Activated T-helper 1 cell treated with anti-CD3 and anti-CD28 coated beads, Interleukin-12 subunit alpha, Interleukin-12 subunit beta, Interleukin-2, Interleukin-4 antibody, amounts not matched to agents 30 ng/mL and 10 ng/mL and 1 ng/mL, durations not matched to agents 14 hours and 24 hours and 36 hours (primary cell): ENCODE measurements at places on chromosomes 16 and 17. TPM values are rescaled to one million over a fixed set of nuclear protein-coding genes. Genes with fewer than 3 reads are reported as not detected.

The VASN gene
- total RNA-seq: 0.18 TPM in 1 of 2 replicates, not detected in the other

The UTS2R gene
- 0.20 TPM in 1 of 2 replicates, not detected in the other for total RNA-seq

The HASPIN gene
- 25.7 and 26.1 TPM in 2 replicates for total RNA-seq

The MYH4 gene
- total RNA-seq: not detected in 2 replicates

The AXIN1 gene
- 28.1 and 30.3 TPM in 2 replicates for total RNA-seq

The TERB1 gene
- 0.29 TPM in 1 of 2 replicates, not detected in the other for total RNA-seq

The CDR2L gene
- total RNA-seq: 1.1 and 1.3 TPM in 2 replicates

The ZG16 gene
- not detected in 2 replicates for total RNA-seq

- H3K27me3 ChIP-seq: no peaks in the 10 kb centered on the region
- no peak for DNase-seq
- peaks cover 14% of the 10 kb centered on the region for H3K36me3 ChIP-seq
- H3K4me1 ChIP-seq: peaks cover 70% of the 10 kb centered on the region
Observed at GRCh38 chr17:77449908-77450741, 309.4 kb downstream of the SEC14L1 start.

DNA sequence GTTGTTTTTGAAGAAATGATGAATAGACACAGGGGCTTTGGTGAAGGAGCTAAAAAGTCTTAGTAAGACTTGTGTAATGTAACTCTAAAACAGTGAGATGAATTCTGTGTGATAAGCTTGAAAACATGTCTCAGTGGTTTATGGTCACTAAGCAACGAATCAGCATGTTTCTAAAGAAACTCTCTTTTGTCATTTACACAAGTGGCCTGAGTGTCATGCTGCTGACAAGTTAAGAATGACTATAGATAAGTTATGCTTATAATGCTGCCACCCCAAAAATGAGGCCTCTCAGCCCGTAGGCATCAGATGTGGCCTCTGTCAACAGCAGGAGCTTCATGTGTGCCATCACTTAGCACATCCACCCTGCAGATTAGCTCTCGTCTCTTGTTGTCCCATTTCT lies 8.7 kb downstream of the COX10 start:
- no peak for DNase-seq
- peaks cover 51% of the 10 kb centered on the region for H3K36me3 ChIP-seq
- H3K4me3 ChIP-seq: no peak overlapping the region
- H3K27me3 ChIP-seq: no peaks in the 10 kb centered on the region
- H3K4me1 ChIP-seq: peaks cover 50% of the 10 kb centered on the region

DNA sequence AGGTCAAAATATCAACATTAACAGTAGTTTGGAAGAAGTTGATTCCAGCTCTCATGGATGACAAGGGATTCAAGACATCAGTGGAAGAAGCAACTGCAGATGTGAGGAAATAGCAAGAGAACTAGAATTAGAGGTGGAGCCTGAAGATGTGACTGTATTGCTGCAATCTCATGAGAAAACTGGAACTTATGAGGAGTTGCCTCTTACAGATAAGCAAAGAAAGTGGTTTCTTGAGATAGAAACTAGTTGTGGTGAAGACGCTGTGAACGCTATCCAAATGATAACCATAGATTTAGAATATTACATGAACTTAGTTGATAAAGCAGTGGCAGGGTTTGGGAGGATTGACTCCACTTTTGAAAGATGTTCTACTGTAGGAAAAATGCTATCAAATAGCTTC lies 67.8 kb downstream of the GOSR1 start:
- no peaks in the 10 kb centered on the region for H3K4me1 ChIP-seq
- no peaks in the 10 kb centered on the region for H3K36me3 ChIP-seq
- no peak overlapping the region for H3K27ac ChIP-seq

DNA sequence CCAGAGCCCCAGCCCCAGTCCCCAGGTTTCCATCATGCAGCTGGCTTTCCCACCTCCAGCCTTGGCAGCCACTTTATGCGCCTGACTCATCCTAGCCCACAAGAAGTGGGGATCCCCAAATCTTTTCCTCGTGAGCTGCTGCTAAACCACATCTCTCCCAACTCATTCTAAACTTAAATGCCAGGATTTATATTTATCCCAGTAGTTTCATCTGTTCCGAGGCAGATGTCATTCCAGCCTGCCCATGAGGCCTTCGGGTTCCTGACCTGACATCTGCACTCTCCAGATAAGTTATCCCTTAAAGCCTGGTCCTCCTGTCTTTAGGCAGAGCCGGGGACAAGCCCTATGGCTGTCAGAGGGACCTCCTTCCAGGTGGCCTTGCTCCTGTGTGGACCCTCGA lies 16.6 kb downstream of the PLXDC1 start:
- no peak overlapping the region for H3K4me3 ChIP-seq
- H3K27me3 ChIP-seq: peaks cover 3% of the 10 kb centered on the region
- no peaks in the 10 kb centered on the region for H3K4me1 ChIP-seq
- no peak for DNase-seq

GRCh38 chr17:60524463-60525327 lies 1.3 kb downstream of the APPBP2 start:
- peak overlapping the region; percentile 96 for H3K27ac ChIP-seq
- no peaks in the 10 kb centered on the region for H3K27me3 ChIP-seq
- H3K4me1 ChIP-seq: peaks cover 51% of the 10 kb centered on the region
- H3K4me3 ChIP-seq: peak overlapping the region; percentile 98
- peaks cover 10% of the 10 kb centered on the region for H3K36me3 ChIP-seq

- no peak for DNase-seq
- no peak overlapping the region for H3K4me3 ChIP-seq
- H3K27me3 ChIP-seq: no peaks in the 10 kb centered on the region
- H3K36me3 ChIP-seq: no peaks in the 10 kb centered on the region
- no peak overlapping the region for H3K27ac ChIP-seq
- peaks cover 5% of the 10 kb centered on the region for H3K4me1 ChIP-seq
Observed at GRCh38 chr16:81489547-81490267, 45.1 kb downstream of the CMIP start.

- H3K36me3 ChIP-seq: peaks cover 3% of the 10 kb centered on the region
- no peak overlapping the region for H3K4me3 ChIP-seq
- no peak for DNase-seq
- no peak overlapping the region for H3K27ac ChIP-seq
Observed at GRCh38 chr16:71840052-71840451, 5.7 kb upstream of the ATXN1L start.

GRCh38 chr16:48629016-48629415 lies 19.0 kb upstream of the N4BP1 start:
- peaks cover 15% of the 10 kb centered on the region for H3K27me3 ChIP-seq
- no peak overlapping the region for H3K4me3 ChIP-seq
- peaks cover 11% of the 10 kb centered on the region for H3K4me1 ChIP-seq
- no peak overlapping the region for H3K27ac ChIP-seq
- H3K36me3 ChIP-seq: no peaks in the 10 kb centered on the region

- no peak for DNase-seq
- peaks cover 20% of the 10 kb centered on the region for H3K4me1 ChIP-seq
- peaks cover 18% of the 10 kb centered on the region for H3K36me3 ChIP-seq
- H3K27ac ChIP-seq: peak overlapping the region; percentile 81
- no peak overlapping the region for H3K4me3 ChIP-seq
Observed at GRCh38 chr17:75316253-75316652, 27.0 kb upstream of the SLC25A19 start.

GRCh38 chr17:35931794-35932425 lies 1.3 kb upstream of the RDM1 start:
- H3K36me3 ChIP-seq: peaks cover 5% of the 10 kb centered on the region
- peaks cover 29% of the 10 kb centered on the region for H3K4me1 ChIP-seq
- no peak overlapping the region for H3K4me3 ChIP-seq
- peaks cover 18% of the 10 kb centered on the region for H3K27me3 ChIP-seq
- no peak overlapping the region for H3K27ac ChIP-seq

GRCh38 chr16:48596326-48596725 lies 13.7 kb downstream of the N4BP1 start:
- peak overlapping the region; percentile 90 for H3K27ac ChIP-seq
- H3K4me1 ChIP-seq: peaks cover 53% of the 10 kb centered on the region
- H3K4me3 ChIP-seq: peak overlapping the region; percentile 57
- peak; percentile 54 for DNase-seq
- H3K36me3 ChIP-seq: peaks cover 47% of the 10 kb centered on the region
- no peaks in the 10 kb centered on the region for H3K27me3 ChIP-seq

GRCh38 chr17:6134721-6135120 lies 64.5 kb downstream of the WSCD1 start:
- H3K27me3 ChIP-seq: peaks cover 4% of the 10 kb centered on the region
- H3K27ac ChIP-seq: no peak overlapping the region
- H3K4me3 ChIP-seq: no peak overlapping the region

DNA sequence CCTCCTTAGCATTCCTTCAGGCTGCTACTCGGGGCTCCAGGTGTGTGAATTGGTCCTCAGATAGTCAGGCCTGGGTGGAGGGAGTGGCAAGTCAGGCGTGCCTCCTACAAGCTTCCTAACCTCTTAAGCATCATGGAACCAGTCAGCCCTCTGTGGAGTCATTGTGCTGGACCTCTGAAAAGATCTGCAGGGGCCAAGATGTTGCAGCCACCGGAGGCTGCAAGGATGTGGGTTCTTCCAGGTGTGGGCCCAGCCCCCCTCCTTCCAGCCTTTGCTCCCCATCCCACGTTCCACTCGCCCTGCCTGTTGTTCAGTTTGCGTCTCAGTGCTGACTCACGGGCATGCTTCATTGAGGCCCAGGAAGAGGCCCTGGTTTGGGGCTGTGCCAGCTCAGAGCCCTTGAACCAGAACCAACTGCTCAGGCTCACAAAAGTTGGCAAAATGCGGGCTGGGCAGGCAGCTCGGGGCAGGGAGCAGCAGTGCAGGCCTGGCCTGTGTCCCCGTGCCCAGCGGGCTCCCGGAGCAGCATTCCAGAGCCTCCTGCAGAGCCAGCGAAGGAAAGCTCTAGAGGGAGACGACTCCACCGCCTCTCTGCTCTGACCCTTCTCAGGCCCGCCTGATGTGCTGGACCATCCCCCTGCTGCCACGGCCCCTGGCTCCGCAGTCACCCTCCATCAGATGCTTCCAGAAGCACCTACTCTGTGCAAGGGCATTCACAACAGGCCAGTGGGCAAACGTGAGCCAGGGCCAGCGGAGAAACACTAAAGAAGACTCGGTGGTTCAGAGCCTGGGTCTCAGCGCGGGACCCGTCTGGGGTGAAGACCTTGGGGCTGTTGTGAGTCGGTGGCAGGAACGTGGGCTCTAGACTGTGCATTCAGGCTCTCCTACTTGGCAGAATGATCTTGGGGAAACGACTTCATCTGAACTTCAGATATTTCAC lies 7.5 kb downstream of the LDHD start:
- peak overlapping the region; percentile 92 for H3K27ac ChIP-seq
- H3K36me3 ChIP-seq: peaks cover 26% of the 10 kb centered on the region
- H3K27me3 ChIP-seq: no peaks in the 10 kb centered on the region
- DNase-seq: peak; percentile 39
- H3K4me3 ChIP-seq: peak overlapping the region; percentile 79

DNA sequence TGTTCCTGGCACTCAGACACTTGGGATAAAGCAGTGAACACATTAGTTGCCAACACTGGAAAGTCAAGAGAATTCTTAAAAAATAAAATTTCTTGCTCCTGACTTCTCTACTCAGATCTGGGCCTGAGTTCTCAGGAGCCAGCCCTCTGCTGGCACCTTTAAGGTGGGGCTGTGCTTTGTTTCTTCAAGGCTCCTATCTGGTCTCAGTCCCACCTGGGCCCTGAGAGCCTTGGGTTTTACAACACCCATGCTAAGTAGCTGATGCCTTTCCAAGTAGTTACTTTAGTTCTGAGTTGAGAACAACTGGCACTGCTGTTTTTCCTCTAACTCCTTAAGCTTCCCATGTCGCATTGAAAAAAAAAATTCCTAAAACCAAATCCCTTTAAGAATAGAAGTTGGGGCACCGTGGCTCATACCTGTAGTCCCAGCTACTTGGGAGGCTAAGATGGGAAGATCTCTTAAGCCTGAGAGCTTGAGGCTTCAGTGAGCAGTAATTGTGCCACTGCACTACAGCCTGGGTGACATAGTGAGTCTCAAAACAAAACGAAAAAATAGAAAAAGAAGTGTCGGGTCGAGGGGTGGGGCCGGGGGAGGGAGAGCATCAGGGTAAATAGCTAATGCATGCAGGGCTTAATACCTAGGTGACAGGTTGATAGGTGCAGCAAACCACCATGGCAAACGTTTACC lies 16.6 kb downstream of the CHAD start:
- H3K27ac ChIP-seq: no peak overlapping the region
- no peak overlapping the region for H3K4me3 ChIP-seq
- no peaks in the 10 kb centered on the region for H3K27me3 ChIP-seq
- no peaks in the 10 kb centered on the region for H3K36me3 ChIP-seq
- peaks cover 5% of the 10 kb centered on the region for H3K4me1 ChIP-seq

DNA sequence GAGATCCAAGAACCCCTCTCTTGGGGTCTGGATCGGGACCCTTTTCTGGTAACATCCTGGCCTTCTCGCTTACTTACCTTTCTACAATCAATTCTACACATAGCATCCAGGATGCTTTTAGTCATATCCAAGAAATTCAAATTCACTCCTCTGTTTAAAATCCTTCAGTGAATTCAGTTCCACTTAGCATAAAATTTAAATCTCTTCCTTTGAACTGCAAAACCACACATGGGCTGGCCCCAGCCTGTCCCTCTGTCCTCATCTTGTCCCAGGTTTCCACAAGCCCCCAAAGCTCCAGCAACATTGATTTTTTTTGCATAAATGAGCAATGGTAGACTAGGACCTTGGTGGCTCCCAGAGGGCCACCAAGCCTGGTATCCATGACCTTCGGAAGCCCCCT lies 96.4 kb upstream of the C16orf82 start:
- no peaks in the 10 kb centered on the region for H3K27me3 ChIP-seq
- DNase-seq: no peak
- no peaks in the 10 kb centered on the region for H3K4me1 ChIP-seq

DNA sequence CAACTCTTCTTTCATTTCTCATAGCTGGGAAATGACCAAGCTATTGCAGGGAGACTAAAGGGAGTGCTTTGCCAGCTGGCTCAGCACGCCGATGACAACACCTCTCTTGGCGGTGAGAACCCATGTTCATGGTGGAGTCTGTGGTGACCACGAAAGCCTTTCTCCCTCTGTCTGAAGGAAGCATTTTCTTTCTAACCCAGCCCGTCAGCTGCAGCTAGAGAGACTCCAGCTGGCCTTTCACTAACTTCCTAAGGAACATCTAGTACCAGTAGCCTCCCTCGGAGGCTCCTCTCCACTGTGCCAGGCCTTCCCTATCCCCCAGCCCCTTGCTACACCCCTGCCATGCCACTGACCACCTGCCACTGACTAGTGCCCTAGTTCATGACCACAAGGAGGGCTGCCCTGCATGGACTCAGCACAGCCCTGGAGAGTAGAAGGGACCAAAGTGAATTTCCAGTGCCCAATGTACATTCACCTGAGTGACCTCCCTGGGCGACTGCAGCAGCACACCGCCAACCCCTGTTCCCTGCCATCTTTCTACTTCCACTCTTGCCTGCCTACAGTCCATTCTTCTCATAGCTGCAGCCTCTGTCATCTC lies 81.3 kb downstream of the CBLN1 start:
- H3K4me3 ChIP-seq: no peak overlapping the region
- no peaks in the 10 kb centered on the region for H3K36me3 ChIP-seq
- no peaks in the 10 kb centered on the region for H3K4me1 ChIP-seq
- H3K27ac ChIP-seq: no peak overlapping the region
- H3K27me3 ChIP-seq: peaks cover 1% of the 10 kb centered on the region
- DNase-seq: no peak

GRCh38 chr17:30207655-30208054 lies 27.8 kb downstream of the SLC6A4 start:
- no peaks in the 10 kb centered on the region for H3K4me1 ChIP-seq
- H3K36me3 ChIP-seq: no peaks in the 10 kb centered on the region
- peaks cover 20% of the 10 kb centered on the region for H3K27me3 ChIP-seq
- no peak for DNase-seq

- H3K36me3 ChIP-seq: peaks cover 25% of the 10 kb centered on the region
- H3K4me3 ChIP-seq: peak overlapping the region; percentile 95
- H3K27me3 ChIP-seq: no peaks in the 10 kb centered on the region
- H3K27ac ChIP-seq: peak overlapping the region; percentile 4
Observed at GRCh38 chr16:30443631-30444030, 2.0 kb downstream of the SEPHS2 start.

GRCh38 chr17:30436729-30437128 lies 40.5 kb upstream of the GOSR1 start:
- H3K27ac ChIP-seq: no peak overlapping the region
- no peak for DNase-seq
- H3K4me3 ChIP-seq: no peak overlapping the region
- H3K4me1 ChIP-seq: peaks cover 18% of the 10 kb centered on the region
- H3K36me3 ChIP-seq: peaks cover 33% of the 10 kb centered on the region
